Jurkat, Clone E6-1 (cell line): ENCODE measurements at places on chromosomes 16 and 17.

DNA sequence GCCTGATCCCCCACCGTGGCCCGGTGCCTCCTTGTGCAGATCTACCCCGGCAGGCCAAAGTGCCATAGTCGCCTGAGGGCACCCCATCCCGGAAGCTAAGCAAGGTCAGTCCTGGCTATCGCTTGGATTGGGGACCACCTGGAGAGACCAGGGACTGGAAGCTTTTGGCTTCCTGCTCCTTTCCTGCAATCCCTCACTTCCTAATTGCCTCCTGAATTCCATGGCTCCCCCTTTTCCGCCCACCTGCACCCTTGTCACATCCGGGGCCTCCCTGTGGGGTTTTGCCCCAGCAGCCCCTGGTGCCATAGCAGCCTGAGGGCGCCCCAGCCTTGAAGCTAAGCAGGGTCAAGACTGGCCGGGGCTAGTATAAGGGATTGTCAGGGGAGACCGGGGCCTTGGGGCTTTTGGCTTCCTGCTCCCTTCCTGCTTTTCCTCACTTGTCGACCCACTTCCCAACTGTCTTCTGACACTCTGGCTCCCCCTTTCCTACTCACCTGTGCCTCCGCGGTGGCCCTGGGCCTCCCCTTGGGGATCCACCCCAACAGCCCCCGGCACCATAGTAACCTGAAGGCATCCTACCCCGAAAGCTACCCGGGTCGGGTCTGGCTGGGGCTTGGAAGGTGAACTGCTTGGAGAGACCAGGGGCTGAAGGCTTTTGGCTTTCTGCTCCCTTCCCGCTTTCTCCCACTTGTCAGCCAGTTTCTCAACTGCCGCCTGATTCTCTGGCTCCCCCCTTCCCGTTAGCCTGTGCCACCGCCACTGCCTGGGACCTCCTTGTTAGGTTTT, 2293.6 kb downstream of the TP53TG3F start:
- no peak for DNase-seq

DNA sequence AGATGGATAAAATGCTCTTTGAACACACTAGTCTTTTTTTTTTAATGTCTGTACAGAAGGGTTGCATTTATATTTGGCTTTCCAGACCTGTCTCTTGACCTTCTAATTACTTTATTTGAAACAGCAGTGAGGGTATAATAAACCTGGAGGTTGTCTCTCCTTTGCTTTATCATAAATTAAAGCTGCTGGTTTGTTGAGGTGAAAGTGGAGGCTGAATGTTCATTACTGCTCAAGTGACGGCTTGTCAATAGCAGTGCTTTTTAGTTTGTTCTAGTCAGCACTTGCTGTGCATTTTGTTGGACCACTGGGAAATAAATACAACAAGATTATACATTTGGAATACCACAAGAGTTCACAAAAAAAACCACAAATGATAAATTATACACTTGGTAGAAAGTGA, 264.2 kb downstream of the IRX3 start:
- DNase-seq: no peak

- no peak for DNase-seq
Measured at GRCh38 chr16:79721270-79721669, 120.7 kb upstream of the MAF start.

GRCh38 chr16:59973966-59974365, 1239.8 kb upstream of the GOT2 start:
- no peak for DNase-seq

GRCh38 chr16:70651524-70651923, 5.2 kb downstream of the IL34 start:
- no peak for DNase-seq

GRCh38 chr17:51353296-51353695, 93.0 kb downstream of the UTP18 start:
- DNase-seq: no peak

DNA sequence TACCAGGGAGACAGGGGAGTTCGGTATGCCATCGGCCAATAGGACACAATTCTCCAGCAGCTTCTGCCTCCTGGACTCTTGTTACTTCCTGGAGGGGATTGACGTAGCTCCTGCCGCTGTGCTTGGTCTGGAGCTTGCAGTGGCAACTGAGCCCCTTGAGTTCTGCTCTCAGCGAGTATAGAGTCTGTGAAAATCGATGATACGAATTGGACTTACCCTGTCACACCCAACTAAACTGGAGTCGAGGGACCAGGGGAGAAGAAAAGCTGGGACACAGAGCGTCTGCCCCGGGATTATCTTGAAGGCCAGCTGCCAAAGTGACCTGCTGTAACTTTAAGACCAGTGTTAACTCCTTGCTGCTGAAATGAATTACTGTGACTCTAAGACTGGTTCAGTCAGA, 22.2 kb downstream of the SEC14L1 start:
- no peak for DNase-seq

- DNase-seq: no peak
Measured at GRCh38 chr17:27660436-27660835, 29.4 kb downstream of the LGALS9 start.

- no peak for DNase-seq
Measured at GRCh38 chr17:63991611-63992010, 6.5 kb upstream of the PRR29 start.

DNA sequence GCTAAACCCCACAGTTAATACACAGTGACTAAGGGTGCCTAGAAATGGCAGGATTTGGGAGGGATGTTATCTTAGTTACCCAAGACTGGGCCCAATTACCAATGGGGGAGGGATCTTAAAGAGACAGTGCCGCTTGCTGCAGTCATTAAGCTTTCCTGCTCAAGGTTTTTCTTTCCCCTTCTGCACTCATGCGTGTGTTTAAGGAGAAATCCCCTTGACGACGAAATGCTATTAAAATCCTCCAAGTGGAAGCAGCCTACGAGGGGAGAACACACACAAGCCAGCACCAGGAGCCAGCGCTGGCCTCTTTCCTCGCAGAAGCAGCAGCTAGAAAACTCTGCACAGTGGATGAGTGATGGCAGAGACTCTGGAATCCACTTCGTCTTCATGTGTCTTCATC, 22.0 kb downstream of the SALL1 start:
- DNase-seq: no peak

DNA sequence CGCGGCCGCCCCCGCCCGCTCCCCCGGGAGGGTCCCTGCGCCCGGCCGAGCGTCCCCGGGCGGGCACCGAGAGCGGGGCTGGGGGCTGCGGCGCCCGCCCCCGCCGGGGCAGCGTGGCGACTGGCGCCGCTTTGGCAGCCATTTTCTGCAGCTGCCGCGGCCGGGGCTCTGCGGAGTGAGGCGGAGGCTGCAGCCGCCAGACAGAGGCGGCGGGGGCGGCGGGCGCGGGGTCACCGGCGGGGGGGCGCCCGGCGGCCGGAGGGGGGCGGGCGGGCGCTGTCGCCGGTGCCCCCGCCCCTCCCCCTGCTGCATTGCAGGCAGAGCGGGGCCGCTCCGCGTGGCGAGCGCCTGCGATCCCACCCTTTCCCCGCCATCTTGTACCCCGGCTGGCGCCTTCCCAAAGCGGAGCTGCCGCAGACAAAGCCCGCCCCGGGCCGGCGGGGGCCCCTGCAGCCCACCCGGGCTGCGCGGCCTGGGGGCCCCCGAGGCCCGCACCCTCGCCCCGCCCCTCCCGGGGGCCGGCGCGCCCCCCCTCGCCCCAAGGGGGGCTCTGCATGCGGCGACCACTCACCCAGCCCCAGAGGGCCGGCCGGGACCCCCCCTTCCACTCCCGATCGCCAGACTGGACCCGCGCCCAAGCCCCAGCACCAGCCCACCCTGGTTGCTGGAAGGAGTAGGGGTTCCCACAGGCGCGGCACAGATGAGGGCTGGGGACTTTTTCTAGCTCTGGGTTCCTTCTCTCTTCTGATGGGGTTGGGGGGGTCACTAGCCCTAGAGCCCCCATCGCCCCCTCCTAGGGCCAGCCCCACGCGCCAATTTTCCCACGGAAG, 16.6 kb upstream of the CBX8 start:
- no peak for DNase-seq

DNA sequence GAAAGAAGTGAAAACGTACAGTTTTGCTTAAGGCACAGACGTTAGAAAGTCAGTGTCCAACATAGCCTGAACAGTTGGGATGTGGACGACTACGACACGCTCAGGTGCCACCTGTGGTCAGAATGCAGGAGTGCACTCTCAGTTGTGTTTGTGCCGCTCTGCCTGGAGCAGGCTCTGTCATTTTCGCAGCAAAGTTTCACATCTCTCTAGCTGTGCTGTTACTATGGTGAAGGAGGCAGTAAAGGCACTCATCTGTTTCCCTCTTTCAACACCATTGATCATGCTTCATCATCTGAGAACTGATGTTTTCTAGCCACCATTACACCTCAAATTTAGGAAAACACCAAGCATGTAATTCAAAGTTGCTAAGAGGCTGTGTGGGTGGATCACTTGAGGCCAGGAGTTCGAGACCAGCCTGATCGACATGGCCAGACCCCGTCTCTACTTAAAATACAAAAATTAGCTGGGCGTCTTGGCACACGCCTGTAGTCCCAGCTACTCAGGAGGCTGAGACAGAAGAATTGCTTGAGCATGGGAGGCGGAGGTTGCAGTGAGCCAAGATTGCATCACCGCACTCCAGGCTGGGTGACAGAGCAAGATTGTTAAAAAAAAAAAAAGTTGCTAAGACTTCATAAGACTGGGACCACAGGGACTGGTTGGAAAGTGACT, 44.9 kb upstream of the DNAJA2 start:
- DNase-seq: peak; percentile 76
